ENCODE measurements at places on chromosomes 5 and 9. TPM values are rescaled to one million over a fixed set of nuclear protein-coding genes. Genes with fewer than 3 reads are reported as not detected.

- no peak for DNase-seq
These were observed 116.6 kb downstream of the ADGRV1 start for GRCh38 chr5:90675222-90675621.

DNA sequence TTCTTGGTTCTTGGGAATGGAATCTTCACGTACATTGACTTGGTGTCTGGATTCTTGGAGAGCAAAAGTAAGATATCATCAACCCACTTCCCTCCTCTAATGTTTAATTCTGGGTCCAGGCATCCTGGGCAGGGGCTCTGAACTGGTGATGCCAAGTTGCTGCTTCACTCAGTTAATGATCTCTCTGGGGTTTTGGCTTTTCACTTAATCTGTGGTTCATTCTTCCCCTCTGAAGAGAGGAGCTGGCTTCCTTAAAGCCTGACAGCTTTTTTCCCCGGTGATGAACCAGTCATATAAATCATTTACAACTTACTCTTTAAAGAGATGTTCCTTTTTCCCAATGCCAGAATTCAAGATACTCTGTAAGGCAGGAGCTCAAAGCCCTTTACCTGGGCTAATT, 65.9 kb downstream of the ARHGAP26 start:
- no peak for DNase-seq

The GRM6 gene
- total RNA-seq: not detected

GRCh38 chr5:42285230-42285629, 138.0 kb upstream of the GHR start:
- DNase-seq: no peak

GRCh38 chr5:177447611-177448243, 1.1 kb downstream of the PRR7 start:
- peak; percentile 47 for DNase-seq

- no peak for DNase-seq
These were observed 37.8 kb downstream of the PRELID2 start for GRCh38 chr5:145797336-145797735.

The NFX1 gene
- 30.1 TPM for total RNA-seq

DNA sequence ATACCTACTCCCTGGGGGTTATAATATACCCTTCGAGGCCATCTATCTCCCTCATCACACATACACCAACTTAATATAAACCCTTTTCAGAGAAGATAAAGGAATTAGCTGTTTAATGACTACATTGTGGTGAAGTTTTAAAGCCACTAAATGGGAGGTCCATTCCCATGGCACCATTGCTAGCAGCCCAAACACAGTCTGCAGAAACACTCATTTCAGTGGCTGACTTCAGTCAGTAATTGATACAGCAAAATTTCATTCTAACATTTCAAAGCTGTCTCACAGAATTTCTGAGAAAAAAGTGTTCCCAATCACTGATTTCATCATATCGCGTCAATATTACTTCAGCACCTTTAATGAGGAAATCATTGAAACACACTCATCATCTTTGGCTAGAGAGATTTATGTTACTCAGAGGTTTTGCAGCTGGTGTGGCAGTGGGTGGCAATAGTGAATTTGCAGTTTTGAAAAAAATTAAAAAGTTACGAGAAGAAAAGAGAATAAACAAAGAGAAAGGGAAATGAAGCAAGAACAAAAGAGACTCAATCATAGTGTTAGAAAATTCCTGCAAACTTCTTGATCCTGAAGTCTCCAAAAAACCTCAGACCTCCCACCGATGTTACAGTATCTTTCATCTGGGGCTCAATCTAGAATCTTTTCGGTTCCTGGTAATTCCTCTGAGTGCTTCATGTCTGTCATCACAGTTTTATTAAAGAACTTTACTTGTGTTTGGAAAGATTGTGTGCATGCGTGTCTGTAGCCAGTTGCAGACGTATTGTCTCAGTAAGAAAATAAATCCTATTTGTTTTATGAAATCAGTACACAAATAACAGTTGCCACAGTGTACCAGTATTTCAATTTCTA, 105.0 kb downstream of the ERCC6L2 start:
- no peak for DNase-seq

DNA sequence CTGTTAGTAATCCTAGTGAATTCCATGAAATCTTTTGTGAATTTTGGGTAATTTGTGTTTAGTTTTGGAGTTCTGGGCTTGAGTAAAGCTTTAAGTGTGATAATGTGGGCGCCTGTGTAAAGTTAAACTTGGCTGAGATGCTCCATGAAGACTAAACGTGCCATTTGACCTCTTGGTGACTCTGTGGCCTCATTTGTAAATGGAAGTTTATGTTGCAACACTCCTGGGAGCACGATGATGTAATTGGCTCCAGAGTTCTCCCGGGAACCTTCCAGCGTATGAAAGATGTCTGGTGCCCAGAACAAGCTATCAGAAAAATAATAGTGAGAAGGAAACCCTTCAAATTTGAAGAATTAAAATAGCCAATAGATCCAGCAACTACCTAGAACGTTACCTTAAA, 981.2 kb downstream of the TLE4 start:
- no peak for DNase-seq

The TNFSF8 gene
- 2.8 TPM for total RNA-seq

DNA sequence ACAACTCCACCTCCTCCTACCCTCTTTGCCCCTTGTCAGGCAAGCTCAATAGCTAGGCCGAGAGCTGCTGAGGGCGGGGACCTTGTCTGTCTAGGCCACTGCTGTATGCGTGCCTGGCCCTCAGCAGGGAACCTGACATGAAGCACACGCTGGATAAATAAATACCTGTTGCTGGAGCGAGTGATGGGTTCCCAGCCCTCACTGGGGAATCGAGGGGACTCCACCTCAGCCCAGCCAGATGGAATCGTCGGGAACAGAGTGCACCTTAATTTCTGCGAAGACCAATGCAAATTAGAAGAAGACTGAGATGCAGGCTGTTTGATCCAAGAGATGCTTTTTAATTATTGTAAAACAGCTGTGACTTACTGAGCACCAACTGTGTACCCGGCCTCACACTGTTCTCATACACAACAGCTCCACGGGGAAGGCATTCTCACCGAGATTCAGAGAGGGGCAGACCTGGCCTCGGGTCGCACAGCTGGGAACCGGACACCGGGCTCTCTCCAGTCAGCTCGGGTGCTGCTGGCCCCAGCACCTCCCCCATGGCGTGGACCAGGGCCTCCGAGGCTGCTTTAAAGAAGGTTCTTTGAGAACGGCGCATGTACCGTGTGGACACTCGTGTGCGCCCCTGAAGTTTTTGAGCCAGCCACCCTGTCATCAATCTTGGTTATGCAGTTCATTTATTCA, 109.7 kb upstream of the IER5L start:
- no peak for DNase-seq

DNA sequence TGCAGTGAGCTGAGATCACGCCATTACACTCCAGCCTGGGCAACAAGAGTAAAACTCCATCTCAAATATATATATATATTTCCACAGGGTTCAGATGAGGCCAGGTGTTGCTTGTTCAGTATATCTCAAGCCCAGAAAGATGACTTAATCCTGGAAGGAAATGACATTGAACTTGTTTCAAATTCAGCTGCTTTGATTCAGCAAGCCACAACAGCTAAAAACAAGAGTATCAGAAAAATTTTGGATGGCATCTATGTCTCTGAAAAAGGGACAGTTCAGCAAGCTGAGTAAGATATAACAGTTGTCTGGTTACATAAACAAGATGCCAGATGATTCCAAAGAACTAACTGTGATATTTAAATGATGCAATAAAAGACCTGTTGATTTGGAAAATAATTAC, 352.0 kb downstream of the KCTD16 start:
- no peak for DNase-seq

DNA sequence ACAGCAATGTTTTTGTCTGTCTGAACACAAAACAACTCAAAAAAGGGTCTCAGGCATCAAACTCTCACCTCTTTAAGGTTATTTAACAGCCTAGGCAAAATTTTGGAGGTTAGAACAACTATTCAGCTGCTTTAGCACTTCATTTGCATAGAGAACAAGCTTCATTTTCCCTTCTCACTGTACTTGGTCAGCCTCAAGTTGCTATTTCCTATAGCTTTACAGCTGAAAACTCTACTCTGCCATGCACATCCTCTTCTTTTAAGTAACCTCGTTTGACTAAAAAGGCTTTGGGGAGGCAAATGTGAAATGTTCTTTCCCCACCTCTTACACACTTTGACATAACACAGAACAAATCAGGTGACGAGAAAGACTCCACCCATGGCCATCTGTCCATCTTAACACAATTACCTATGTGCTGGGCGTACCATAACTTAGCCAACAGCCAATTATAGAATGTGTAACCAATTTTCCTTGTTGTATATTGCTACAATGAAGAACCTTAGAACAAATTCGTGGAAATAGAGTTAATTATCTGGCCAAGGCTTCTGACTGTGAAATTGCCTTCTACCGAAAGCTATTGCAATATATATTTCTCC, 195.7 kb downstream of the DCP2 start:
- DNase-seq: no peak

The CDO1 gene
- total RNA-seq: 10.8 TPM

- DNase-seq: no peak
These were observed 21.1 kb upstream of the TLR4 start for GRCh38 chr9:117682955-117683710.

- peak; percentile 50 for DNase-seq
These were observed 9.1 kb downstream of the TYRP1 start for GRCh38 chr9:12702160-12702758.

DNA sequence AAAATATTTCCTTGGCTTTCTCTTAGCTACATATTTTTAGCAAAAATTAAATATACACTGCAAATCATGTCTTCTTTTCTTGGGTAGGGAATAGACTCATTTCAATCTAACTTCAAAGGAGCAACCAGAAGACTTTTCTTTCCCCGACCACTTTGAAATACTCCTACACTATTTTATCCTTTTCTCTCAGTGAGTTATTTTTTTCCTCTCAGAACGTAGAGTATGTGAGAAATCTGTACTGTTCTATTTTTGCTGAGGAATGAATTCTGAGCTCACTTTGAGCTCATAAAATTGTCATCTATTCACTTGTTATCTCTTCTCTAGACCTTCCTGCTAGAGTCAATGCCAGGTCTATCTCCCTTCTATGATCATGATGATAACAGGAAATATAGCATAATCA, 22.2 kb upstream of the DAPK1 start:
- no peak for DNase-seq

The FBXL7 gene
- total RNA-seq: 12.1 TPM
